ENCODE measurements at places on chromosomes 4 and X.

GRCh38 chr4:150212927-150213326, 134.7 kb downstream of the DCLK2 start:
- DNase-seq, result no peak

- DNase-seq, result no peak
Observed at GRCh38 chr4:48602222-48602621, 112.2 kb downstream of the ZAR1 start.

GRCh38 chr4:61638591-61638990, 438.5 kb downstream of the ADGRL3 start:
- DNase-seq, result no peak

- DNase-seq, result no peak
Observed at GRCh38 chrX:42943051-42943974, 165.3 kb upstream of the PPP1R2C start.

DNA sequence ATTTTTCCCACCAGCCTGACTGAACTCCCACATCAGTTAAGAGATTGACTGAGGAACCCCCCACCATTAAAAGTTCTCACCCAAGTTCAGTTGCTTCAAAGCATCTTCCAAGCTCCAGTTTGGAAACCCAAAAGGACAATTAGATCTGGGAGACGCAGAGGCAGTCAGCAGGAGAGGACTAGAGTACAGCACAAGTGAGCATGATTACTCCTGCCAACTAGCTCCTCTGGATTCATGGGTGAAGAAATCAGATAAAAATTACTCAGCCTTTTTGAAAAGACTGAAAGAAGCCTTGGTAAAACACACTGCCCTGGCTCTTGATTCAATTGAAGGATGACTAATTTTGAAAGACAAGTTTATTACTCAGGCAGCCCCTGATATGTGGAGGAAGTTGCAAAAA, 297.5 kb downstream of the ADAM29 start:
- no peak for DNase-seq

GRCh38 chr4:124111922-124112321, 600.6 kb downstream of the ANKRD50 start:
- DNase-seq, result no peak

DNA sequence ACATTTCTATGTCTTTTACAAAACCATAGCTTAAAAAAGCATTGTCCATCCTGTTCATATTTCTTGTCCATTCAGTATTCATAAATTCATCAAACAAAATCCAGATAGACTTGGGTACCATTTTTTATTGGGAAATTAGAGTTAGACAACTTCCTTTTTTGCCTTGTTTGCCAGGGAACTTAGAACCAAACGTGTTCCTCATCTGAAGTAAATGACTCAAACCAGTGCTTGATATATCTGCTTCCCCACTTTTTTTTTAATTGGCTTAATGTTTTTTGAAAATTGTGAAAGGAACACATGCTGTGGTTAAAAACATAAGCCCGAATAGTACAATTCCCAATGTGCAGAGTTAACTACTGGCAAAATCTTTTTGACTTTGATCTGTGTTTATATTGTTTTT, 44.2 kb downstream of the DLG3 start:
- DNase-seq, result no peak

- DNase-seq, result no peak
Observed at GRCh38 chr4:86484241-86484640, 109.9 kb upstream of the PTPN13 start.

GRCh38 chrX:13110433-13111324, 66.3 kb upstream of the FAM9C start:
- no peak for DNase-seq

DNA sequence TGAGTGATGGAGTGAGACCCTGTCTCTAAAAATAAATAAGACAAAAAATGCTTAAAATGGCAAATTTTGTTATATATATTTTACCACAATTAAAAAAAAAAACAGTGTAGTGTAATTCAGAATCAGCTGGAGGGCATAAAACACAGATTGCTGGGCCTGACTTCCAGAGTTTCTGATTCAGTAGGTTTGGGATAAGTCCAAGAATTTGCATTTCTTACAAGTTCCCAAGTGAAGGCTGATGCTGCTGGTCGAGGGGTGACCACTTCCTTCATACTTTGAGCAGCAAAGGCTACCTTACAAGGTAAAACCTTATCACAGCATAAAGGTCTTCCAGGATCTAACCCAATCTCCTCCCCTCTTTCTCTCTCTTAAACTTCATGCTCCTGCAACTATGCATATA, 40.7 kb downstream of the KLHL8 start:
- DNase-seq, result no peak

GRCh38 chrX:153925739-153926551, at the start of gene ARHGAP4:
Gene ARHGAP4, minus strand, starts transcription at chrX:153926264. Its CDS starts 62 bp downstream, at chrX:153926202.
- DNase-seq, result no peak

GRCh38 chr4:71785959-71786358, 2.1 kb upstream of the GC start:
- DNase-seq, result no peak

- DNase-seq, result no peak
Observed at GRCh38 chr4:55553441-55554201, 6.9 kb upstream of the CLOCK start.

DNA sequence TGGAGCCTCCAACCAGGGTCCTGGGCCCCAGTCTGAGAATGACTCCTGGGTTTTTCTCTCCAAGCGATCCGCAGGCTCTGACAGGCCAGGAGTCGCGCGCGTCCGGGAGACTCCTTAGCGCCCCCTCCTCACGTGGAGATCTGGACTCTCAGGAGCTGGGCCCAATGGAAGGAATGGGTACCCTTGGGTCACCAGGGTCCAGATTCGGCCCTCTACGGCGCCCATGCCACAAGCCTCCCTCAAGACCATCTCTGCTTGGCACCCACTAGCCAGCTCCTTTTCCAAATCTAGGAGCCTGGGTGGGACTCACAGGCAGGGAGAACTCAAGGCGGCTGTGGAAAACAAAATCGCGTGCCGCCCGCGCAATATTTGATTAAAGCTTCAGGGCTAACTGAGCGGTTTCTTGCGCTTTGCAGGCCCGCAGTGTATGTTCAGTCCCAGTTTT, 7.1 kb downstream of the HAND2 start:
- no peak for DNase-seq

DNA sequence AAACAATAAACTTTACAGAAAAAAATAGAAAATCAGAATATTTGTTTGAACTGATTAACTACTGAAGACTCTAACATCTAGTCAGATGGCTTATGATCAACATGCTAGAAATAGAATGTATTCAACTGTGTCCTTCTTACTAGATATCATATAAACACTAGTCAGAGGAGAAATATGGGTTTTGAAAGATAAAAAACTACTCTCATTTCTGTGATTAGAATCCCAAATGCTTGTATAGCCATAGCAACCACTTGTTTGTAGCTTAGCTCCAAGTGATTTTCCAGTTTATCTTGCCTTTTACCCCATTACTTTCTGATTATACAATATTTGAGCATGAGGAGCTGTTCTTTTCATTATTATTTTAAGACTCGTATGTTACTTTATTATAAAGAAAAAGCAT, 31.2 kb downstream of the USP38 start:
- DNase-seq, result no peak
